ENCODE measurements at places on chromosomes 13 and 19.
A peak's percentile ranks its signal among the peaks of the same experiment; 100 is the strongest.

- no peaks in the 10 kb centered on the region for H3K36me3 ChIP-seq
- no peaks in the 10 kb centered on the region for H3K27me3 ChIP-seq
- H3K27ac ChIP-seq: no peak overlapping the region
- DNase-seq: no peak
- H3K4me3 ChIP-seq: no peak overlapping the region
Observed at GRCh38 chr13:80477661-80478443, 136.9 kb upstream of the SPRY2 start.

GRCh38 chr13:109744512-109745051, 41.8 kb downstream of the IRS2 start:
- H3K4me1 ChIP-seq: no peaks in the 10 kb centered on the region
- peaks cover 3% of the 10 kb centered on the region for H3K36me3 ChIP-seq
- H3K4me3 ChIP-seq: no peak overlapping the region
- H3K27ac ChIP-seq: no peak overlapping the region

DNA sequence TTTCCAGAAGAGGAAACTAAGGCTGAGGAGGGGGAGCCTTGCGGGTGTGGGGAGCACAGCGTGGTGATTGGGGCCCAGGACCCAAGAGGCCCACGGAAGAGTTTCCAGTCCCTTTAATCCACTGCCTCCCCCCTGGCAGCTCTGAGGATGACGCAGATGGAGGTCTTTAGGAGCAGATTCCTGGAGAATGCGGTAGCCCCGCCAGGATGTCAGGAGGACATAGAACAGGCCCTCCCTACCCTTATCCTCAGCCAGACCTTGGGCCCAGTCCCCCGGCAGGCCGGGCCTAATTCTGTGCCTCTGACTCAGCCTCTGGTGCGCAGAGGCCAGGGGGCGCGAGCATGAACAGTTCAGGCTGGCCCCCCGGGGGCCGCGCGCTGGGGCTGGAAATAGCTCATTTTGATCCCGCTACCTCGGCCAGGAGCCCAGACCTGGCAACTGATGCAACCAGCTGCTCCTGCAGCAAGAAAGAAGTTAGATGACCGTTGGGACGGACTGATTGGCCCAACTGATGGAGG, 461 bp upstream of the HSPB6 start:
- no peak for DNase-seq
- H3K27me3 ChIP-seq: peaks cover 22% of the 10 kb centered on the region
- peaks cover 38% of the 10 kb centered on the region for H3K4me1 ChIP-seq
- H3K27ac ChIP-seq: peak overlapping the region; percentile 77
- peaks cover 47% of the 10 kb centered on the region for H3K36me3 ChIP-seq

DNA sequence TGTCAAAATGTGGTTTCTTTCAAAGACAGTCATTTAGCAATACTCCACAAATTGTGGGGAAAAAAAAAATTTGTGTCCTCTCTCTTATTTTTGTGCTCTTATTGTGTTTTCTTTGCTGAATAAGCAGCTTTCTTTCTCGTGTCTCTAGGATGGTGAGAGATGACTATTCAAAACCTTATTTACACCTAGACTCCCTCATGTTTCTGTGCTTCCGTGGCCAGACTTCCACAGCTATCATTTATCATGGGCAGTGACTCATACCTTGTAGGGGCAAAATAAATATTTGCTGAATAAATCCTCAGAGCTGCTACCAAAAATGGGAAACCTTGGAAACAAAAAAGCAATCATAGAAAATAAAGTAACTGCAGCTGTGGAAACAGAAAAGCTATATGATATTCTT, 204.9 kb upstream of the MIR17HG start:
- H3K27ac ChIP-seq: no peak overlapping the region
- no peak overlapping the region for H3K4me3 ChIP-seq
- no peaks in the 10 kb centered on the region for H3K36me3 ChIP-seq
- no peaks in the 10 kb centered on the region for H3K4me1 ChIP-seq

DNA sequence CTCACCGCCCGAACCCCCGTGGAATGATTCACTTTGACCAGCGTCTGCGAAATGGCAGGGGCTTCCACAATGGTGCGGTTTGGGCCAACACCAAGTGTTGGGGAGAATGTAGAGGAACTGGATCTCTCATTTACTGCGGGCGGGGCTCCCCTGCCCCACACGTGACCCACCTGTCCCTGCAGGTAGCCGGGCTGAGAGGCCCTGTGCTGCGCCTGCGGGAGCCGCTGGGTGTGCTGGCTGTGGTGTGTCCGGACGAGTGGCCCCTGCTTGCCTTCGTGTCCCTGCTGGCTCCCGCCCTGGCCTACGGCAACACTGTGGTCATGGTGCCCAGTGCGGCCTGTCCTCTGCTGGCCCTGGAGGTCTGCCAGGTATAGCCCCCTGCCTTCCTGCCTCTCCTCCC, 5.8 kb upstream of the FLT3LG start:
- no peak overlapping the region for H3K4me3 ChIP-seq
- no peaks in the 10 kb centered on the region for H3K27me3 ChIP-seq
- DNase-seq: no peak
- no peak overlapping the region for H3K27ac ChIP-seq
- peaks cover 28% of the 10 kb centered on the region for H3K4me1 ChIP-seq

- H3K36me3 ChIP-seq: no peaks in the 10 kb centered on the region
- H3K4me3 ChIP-seq: no peak overlapping the region
- DNase-seq: no peak
- no peaks in the 10 kb centered on the region for H3K27me3 ChIP-seq
- no peaks in the 10 kb centered on the region for H3K4me1 ChIP-seq
- H3K27ac ChIP-seq: no peak overlapping the region
Observed at GRCh38 chr13:101996954-101997353, 404.9 kb downstream of the FGF14 start.

DNA sequence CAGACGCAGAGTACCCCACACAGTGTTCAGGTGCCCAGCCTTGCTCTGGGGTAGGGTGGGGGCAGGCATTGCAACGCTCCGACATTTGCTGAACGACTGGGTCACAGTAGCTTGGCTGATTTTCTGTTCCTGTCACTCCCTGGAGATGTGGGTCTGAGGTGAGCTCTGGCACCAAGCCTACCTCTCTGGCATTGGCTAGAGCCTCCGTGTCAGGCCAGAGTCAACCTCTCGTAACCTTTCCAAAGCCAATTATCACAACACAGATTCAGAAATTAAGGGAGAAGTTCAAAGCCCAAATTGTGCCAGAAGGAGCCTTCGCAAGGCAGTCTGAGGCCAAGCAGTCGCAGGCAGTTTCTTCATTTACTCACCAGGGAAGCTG, 117.2 kb downstream of the IRS2 start:
- no peaks in the 10 kb centered on the region for H3K36me3 ChIP-seq
- no peak overlapping the region for H3K4me3 ChIP-seq
- DNase-seq: no peak
- H3K4me1 ChIP-seq: no peaks in the 10 kb centered on the region

DNA sequence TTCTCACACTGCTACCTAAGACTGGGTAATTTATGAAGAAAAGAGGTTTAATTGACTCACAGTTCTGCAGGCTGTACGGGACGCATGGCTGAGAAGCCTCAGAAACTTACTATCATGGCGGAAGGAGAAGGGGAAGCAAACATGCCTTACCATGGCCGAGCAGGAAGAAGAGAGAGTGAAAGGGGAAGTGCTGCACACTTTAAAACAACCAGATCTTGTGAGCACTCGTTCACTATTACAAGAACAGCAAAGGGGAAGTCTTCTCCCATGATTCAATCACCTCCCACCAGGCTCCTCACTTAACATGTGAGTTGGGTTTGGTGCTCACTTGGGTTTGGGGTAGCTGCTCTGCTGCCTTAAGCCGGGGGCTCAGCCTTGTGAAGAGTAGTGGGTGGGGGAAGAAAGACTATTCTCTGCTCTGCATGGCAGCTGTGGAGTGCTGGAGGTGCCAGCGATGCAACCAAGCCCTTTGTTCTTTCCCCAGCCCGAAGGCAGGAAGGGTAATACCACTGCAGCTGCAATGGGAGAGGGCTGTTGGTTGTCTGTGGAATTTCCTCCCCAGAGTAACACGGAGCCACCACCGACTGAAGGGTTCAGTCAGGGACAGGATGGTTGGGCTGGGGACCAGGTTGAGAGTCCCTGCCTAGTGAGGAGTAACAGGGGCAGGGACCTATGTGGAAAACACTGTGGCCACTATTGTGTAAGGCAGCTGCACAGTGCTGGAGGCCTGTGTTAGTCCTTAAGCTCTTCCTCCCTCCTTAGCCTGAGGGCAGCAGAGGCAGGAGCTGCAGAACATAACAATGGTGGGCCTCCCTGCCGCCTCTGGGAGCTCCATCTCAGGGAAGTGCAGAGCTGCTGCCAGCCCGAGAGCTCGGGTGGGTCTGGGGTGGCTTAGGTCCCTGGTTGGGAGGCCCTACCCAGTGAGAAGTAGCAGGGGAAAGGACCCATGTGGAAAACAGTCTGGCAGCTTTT, 1262.5 kb downstream of the EFNB2 start:
- no peaks in the 10 kb centered on the region for H3K27me3 ChIP-seq
- no peaks in the 10 kb centered on the region for H3K36me3 ChIP-seq
- no peak for DNase-seq
- H3K4me3 ChIP-seq: no peak overlapping the region
- H3K4me1 ChIP-seq: no peaks in the 10 kb centered on the region

GRCh38 chr19:50492303-50493052, 15.8 kb upstream of the GARIN5A start:
- no peak overlapping the region for H3K4me3 ChIP-seq
- peaks cover 25% of the 10 kb centered on the region for H3K36me3 ChIP-seq
- DNase-seq: no peak
- peaks cover 18% of the 10 kb centered on the region for H3K27me3 ChIP-seq
- H3K4me1 ChIP-seq: peaks cover 33% of the 10 kb centered on the region

DNA sequence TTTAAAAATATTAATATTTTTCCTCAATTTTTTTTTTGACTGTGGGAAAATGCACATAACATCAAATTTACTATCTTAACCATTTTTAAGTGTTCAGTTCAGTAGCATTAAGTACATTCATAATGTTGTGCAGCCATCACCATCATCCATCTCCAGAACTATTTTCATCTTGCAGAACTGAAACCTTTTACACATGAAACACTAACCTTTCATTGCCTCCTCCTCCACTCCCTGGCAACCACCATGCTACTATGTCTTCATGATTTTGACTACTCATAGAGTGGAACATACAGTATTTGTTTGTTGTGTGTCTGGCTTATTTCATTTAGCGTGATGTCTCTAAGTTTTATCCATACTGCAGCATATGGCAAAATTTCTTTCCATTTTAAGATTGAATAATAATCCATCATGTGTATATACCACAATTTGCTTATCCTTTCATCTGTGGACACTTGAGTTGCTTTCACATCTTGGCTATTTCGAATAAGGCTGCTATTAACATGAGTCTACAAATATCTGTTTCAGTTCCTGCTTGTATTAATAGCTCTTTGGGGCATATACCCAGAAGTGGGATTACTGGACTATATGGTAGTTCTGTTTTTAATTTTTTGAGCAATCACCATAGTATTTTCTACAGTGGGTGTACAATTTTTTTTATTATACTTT, 376.4 kb downstream of the MTUS2 start:
- peaks cover 3% of the 10 kb centered on the region for H3K27me3 ChIP-seq
- peak overlapping the region; percentile 2 for H3K4me3 ChIP-seq
- no peaks in the 10 kb centered on the region for H3K36me3 ChIP-seq
- peak; percentile 10 for DNase-seq
- H3K4me1 ChIP-seq: peaks cover 10% of the 10 kb centered on the region

GRCh38 chr19:42352301-42353259, 27.1 kb downstream of the MEGF8 start:
- H3K4me3 ChIP-seq: no peak overlapping the region
- peaks cover 4% of the 10 kb centered on the region for H3K4me1 ChIP-seq
- H3K27ac ChIP-seq: peak overlapping the region; percentile 63
- peaks cover 49% of the 10 kb centered on the region for H3K36me3 ChIP-seq

DNA sequence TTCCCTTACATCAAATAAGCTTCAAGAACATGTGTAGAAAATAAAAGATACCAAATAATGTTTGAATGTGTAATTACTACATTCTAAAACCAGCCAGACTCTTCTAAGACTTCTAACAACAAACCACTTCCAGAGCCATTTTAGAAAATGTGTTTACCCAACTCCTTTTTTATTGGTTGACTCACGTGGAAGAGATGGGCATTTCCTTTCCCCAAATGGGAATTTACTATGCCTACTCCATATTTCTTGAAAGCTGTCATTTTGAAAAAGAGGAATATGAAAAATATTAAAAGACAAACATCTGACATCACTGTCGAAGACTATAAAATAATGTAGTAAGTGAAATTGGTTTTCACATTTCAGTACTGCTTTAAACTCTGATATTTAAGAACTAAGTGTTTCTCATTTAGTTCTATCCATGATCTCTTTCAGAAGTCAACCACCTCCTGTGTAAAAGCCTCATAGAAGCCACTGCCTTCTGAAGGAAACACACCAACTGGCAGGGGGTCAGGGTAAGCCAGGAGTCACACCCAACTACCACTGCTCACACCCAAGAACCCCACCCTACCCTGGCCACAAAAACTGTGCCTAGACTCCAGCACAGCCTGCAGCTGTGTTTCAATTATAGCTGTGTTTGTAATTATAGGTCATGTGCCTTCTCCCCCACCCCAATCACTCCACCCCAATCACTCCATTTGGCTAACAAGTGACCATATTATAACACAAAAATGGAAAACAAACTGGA, 86.8 kb downstream of the UBL3 start:
- no peaks in the 10 kb centered on the region for H3K27me3 ChIP-seq
- no peak overlapping the region for H3K4me3 ChIP-seq
- peaks cover 30% of the 10 kb centered on the region for H3K36me3 ChIP-seq
- H3K4me1 ChIP-seq: peaks cover 22% of the 10 kb centered on the region
- DNase-seq: no peak

- no peak overlapping the region for H3K4me3 ChIP-seq
- H3K27ac ChIP-seq: no peak overlapping the region
- no peak for DNase-seq
- H3K4me1 ChIP-seq: peaks cover 28% of the 10 kb centered on the region
- H3K36me3 ChIP-seq: peaks cover 2% of the 10 kb centered on the region
Observed at GRCh38 chr13:24279327-24280110, 29.9 kb upstream of the C1QTNF9 start.

DNA sequence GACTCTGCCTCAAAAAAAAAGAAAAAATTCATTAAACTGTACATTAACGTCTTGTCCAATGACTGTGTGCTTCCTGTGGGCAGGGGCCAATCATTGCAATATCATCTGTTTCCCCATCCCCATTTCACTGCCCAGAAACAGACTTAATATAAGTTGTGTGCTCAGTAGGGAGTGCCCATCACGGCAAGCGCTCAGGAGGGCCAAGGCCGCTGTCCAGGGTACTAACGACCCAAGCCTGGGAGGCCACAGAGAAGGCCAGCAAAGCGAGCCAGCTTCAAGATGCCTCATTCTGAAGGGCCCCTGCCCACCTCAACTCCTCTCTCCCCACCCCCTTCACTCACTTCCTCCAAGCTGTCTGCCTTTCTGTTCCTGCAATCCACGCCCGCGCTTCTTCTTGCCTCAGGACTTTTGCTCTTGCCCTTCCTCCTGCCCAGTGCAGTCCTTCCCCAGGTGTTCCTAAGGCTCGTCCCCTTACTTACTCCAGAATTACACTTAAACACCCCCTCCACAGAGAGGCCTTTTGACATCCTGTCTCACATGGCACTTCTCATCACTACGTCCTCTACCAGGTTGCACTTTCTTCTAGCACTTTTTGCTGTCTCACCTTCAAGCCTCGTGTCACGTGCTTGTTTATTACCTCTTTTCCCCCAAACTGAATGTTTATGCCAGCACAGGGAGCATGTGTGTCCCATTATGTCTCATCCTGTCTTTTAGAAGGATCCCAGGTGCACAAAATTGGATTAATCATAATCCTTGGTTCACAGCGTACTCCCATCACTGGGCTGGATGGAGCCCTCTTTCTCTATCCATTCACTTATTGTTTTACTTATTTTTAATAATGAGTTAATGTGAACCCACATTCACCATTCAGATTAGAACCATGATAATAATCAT, 11.3 kb upstream of the POU2F2 start:
- DNase-seq: no peak
- H3K4me3 ChIP-seq: no peak overlapping the region

GRCh38 chr19:30733826-30734550, 361.8 kb downstream of the ZNF536 start:
- no peak overlapping the region for H3K27ac ChIP-seq
- H3K27me3 ChIP-seq: no peaks in the 10 kb centered on the region
- no peak for DNase-seq
- no peaks in the 10 kb centered on the region for H3K4me1 ChIP-seq
- no peaks in the 10 kb centered on the region for H3K36me3 ChIP-seq
- no peak overlapping the region for H3K4me3 ChIP-seq

Data from stimulated activated naive B cell treated with anti-CD40 and anti-IgM and Interleukin-4, amounts not matched to agents 10 μg/mL and 1 μg/mL and 100 μg/mL, for 72 hours (primary cell).